ENCODE measurements at places on chromosomes 12 and 14. TPM values are rescaled to one million over a fixed set of nuclear protein-coding genes. Genes with fewer than 3 reads are reported as not detected.

GRCh38 chr12:107903341-107904061, 129.0 kb downstream of the ASCL4 start:
- no peak overlapping the region for H3K27ac ChIP-seq
- no peaks in the 10 kb centered on the region for H3K4me1 ChIP-seq
- H3K4me3 ChIP-seq, result peak overlapping the region; percentile 39
- H3K27me3 ChIP-seq, result peaks cover 26% of the 10 kb centered on the region

GRCh38 chr14:94052662-94053061, 26.5 kb downstream of the OTUB2 start:
- DNase-seq, result no peak
- no peak overlapping the region for H3K27ac ChIP-seq
- H3K4me1 ChIP-seq, result no peaks in the 10 kb centered on the region
- H3K27me3 ChIP-seq, result no peaks in the 10 kb centered on the region
- H3K36me3 ChIP-seq, result peaks cover 5% of the 10 kb centered on the region

KRT79 gene
- not detected for total RNA-seq

DNA sequence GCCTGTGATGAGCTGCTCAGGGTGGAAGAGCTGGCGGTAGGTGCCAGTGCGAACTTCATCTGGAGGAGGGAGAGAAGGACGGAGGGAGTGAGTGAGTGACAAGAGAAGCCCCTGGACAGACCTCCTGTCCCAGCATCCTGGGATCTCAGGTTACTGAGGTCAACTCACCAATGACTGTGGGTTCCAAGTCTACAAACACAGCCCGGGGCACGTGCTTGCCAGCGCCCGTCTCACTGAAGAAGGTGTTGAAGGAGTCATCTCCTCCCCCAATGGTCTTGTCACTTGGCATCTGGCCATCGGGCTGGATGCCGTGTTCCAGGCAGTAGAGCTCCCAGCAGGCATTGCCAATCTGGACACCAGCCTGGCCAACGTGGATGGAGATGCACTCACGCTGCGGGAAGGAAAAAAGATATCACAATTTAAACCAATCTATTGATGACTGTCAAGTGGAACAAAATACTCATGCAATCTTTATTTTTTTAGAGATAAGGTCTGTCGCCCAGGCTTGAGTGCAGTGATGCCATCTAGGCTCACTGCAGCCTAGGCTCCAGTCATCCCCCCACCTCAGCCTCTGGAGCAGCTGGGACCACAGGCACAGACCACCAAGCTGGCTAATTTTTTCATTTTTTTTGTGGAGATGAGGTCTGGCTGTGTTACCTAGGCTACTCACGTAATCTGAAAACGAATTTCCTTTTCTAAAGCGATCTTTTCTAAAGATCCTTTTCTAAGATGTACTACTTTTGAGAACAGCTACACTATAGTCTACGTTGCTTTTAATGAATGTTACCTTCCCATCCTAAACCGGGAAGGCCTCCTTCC, 1.7 kb downstream of the TUBA1B start:
- H3K27ac ChIP-seq, result peak overlapping the region; percentile 99
- peak overlapping the region; percentile 97 for H3K4me3 ChIP-seq
- H3K4me1 ChIP-seq, result peaks cover 14% of the 10 kb centered on the region
- peaks cover 14% of the 10 kb centered on the region for H3K36me3 ChIP-seq
- H3K27me3 ChIP-seq, result no peaks in the 10 kb centered on the region
- no peak for DNase-seq

- H3K4me3 ChIP-seq, result no peak overlapping the region
- no peaks in the 10 kb centered on the region for H3K36me3 ChIP-seq
- H3K27ac ChIP-seq, result peak overlapping the region; percentile 64
These were observed 27.2 kb downstream of the ARF6 start for GRCh38 chr14:49919825-49920659.

- peaks cover 38% of the 10 kb centered on the region for H3K4me1 ChIP-seq
- H3K27ac ChIP-seq, result no peak overlapping the region
- no peak for DNase-seq
- H3K36me3 ChIP-seq, result no peaks in the 10 kb centered on the region
- no peak overlapping the region for H3K4me3 ChIP-seq
These were observed 40.8 kb downstream of the CCDC88C start for GRCh38 chr14:91376547-91377477.

DNA sequence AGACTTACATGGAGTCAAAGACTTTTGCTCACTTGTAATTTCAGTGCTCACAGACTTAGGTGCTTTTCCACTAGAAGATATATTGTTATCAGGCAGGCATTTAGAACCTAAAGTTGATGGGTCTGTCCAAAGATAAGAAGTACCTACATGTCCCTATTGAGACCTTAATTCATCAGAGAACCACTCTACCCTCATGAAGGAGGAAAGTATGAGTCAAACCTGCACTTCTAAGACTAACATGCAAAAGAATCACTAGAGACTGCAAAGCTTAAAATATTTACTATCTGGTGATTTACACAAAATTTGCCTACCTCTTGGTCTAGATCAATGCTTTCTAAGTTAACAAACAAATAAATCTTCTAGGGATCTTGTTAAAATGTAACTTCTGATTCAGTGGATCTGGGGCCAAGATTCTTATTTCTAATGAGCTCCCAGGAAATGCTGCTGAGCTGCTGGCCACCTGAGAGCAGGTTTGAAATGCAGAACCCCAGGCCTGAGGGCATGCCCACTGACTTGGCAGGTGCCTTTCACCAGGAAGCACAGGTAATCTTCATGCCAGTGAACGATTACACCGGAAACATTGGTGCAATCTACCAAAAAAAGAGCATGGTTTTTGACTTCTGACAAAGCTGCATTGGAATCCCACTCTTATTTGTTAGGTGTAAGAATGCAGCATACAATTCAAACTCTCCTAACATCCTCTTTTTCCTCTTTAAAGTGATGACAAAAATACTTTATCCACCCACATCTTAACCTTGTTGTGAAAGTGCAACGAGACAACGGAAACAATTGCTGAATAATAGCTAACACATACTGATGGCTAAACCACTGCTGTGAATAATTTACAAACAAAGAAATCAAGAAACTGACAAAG, 214.2 kb downstream of the ADAMTS20 start:
- H3K27me3 ChIP-seq, result no peaks in the 10 kb centered on the region
- H3K4me3 ChIP-seq, result no peak overlapping the region
- peaks cover 19% of the 10 kb centered on the region for H3K4me1 ChIP-seq
- no peaks in the 10 kb centered on the region for H3K36me3 ChIP-seq

DNA sequence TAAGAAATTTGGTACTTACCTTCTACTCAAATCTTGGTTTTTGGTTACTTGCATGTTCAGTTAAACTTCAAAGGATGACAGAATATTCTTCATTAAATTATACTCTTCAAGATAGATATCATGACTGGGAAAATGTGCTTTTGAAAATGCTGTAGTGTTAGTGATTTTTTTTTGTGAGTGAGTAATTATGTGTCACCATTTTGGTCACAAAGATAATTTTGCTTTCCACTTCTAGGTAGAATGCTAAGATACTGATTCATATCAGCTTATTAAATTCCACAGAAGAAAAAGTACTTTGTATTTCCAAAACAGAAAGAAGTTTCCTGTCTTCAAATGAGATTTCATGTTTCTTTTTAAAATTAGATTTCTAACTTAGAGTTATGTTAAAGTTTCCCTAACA, 61.2 kb downstream of the ATXN7L3B start:
- no peaks in the 10 kb centered on the region for H3K27me3 ChIP-seq
- no peaks in the 10 kb centered on the region for H3K4me1 ChIP-seq
- H3K4me3 ChIP-seq, result no peak overlapping the region

- H3K4me3 ChIP-seq, result no peak overlapping the region
- H3K4me1 ChIP-seq, result no peaks in the 10 kb centered on the region
- no peak for DNase-seq
- H3K27ac ChIP-seq, result no peak overlapping the region
These were observed 39.9 kb downstream of the SLC25A47 start for GRCh38 chr14:100363053-100363452.

DNA sequence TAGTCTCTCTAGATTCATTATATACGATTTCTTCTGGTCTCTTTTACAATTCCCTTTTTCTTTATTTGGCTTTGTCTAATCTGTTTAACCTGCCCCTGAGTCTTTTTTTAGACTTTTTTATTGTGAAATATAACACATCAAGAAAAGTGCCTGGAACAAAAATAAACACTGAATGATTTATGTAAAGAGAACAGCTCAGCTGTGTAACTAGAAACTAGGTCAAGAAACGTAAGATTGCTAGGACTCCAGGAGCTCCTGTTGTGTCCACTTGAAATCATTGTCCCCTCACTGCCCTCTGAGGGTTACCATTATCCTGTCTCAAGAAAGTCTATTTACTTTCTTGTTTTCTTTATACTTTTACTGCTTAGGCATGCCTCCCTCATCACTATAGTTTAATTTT, 23.1 kb downstream of the EXD2 start:
- H3K27me3 ChIP-seq, result no peaks in the 10 kb centered on the region
- no peak overlapping the region for H3K4me3 ChIP-seq
- no peak for DNase-seq

RNFT2 gene
- 12.3 TPM for total RNA-seq

- no peak overlapping the region for H3K27ac ChIP-seq
- H3K4me3 ChIP-seq, result no peak overlapping the region
- no peaks in the 10 kb centered on the region for H3K4me1 ChIP-seq
- no peak for DNase-seq
These were observed 70.3 kb upstream of the STXBP6 start for GRCh38 chr14:25120261-25120660.

A2M gene
- 2.1 TPM for total RNA-seq

- no peaks in the 10 kb centered on the region for H3K27me3 ChIP-seq
- peaks cover 5% of the 10 kb centered on the region for H3K4me1 ChIP-seq
- no peak overlapping the region for H3K27ac ChIP-seq
- no peak overlapping the region for H3K4me3 ChIP-seq
These were observed 1.3 kb upstream of the FLVCR2 start for GRCh38 chr14:75577090-75577489.

GRCh38 chr12:31600252-31600651, 9.3 kb upstream of the DENND5B start:
- no peaks in the 10 kb centered on the region for H3K36me3 ChIP-seq
- no peak for DNase-seq
- no peaks in the 10 kb centered on the region for H3K27me3 ChIP-seq
- no peak overlapping the region for H3K4me3 ChIP-seq
- H3K4me1 ChIP-seq, result no peaks in the 10 kb centered on the region

GRCh38 chr12:68675101-68675842, 11.5 kb upstream of the NUP107 start:
- no peak overlapping the region for H3K4me3 ChIP-seq
- no peak for DNase-seq
- H3K4me1 ChIP-seq, result peaks cover 6% of the 10 kb centered on the region
- H3K27me3 ChIP-seq, result no peaks in the 10 kb centered on the region

CDCA3 gene
- 59.0 TPM for total RNA-seq

CBX5 gene
- total RNA-seq, result 130 TPM

KRT75 gene
- 0.15 TPM for total RNA-seq

NTS gene
- 1.5 TPM for total RNA-seq

KRT73 gene
- total RNA-seq, result not detected

DNA sequence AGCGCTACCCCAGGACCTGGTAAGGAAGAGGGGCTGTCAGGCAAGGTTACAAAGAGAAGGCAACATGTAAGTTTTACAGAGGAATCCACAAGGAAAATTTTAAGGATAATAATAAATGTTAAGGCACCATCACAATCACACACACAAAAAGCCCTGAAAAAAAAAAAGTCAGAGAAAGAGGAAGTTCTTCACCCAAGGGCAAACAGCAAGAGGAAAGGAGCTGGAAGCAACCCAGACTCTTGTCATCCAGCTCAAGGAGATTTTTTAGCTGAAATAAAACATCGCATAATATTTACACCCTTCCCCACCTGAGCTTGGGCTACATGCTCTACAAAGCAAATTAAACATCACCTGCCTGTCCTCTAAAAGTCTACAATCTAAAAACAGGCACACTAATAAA, 9.5 kb downstream of the SPTB start:
- no peaks in the 10 kb centered on the region for H3K4me1 ChIP-seq
- H3K27ac ChIP-seq, result no peak overlapping the region
- no peaks in the 10 kb centered on the region for H3K36me3 ChIP-seq

ASCL1 gene
- total RNA-seq, result not detected

KLRD1 gene
- total RNA-seq, result not detected

DNA sequence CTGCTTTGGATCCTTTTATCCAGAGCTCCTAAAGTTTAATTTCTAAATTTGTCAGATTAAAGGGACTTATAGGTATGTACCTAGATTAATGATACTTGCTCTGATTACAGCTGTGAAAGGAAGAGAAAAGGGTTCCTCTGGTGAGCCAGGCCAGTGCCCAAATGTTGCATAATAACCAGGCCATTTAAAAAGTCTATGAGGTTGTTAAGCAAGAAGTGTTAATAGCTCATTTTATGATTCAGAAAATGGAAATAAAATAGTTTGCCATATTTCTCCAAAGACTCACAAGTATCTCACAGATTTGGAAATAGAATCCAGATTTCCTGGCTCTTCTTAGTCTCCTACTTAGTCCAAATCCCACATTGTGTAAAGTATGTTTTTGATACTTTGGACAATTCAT, 67.6 kb downstream of the SLC38A6 start:
- no peaks in the 10 kb centered on the region for H3K27me3 ChIP-seq
- H3K27ac ChIP-seq, result no peak overlapping the region
- no peak for DNase-seq
- H3K4me1 ChIP-seq, result no peaks in the 10 kb centered on the region
- H3K36me3 ChIP-seq, result no peaks in the 10 kb centered on the region

CYP27B1 gene
- 4.0 TPM for total RNA-seq

GRCh38 chr14:101553931-101554330, 7.4 kb upstream of the DIO3 start:
- no peaks in the 10 kb centered on the region for H3K27me3 ChIP-seq
- H3K36me3 ChIP-seq, result no peaks in the 10 kb centered on the region
- no peak overlapping the region for H3K4me3 ChIP-seq
- H3K4me1 ChIP-seq, result no peaks in the 10 kb centered on the region

DNA sequence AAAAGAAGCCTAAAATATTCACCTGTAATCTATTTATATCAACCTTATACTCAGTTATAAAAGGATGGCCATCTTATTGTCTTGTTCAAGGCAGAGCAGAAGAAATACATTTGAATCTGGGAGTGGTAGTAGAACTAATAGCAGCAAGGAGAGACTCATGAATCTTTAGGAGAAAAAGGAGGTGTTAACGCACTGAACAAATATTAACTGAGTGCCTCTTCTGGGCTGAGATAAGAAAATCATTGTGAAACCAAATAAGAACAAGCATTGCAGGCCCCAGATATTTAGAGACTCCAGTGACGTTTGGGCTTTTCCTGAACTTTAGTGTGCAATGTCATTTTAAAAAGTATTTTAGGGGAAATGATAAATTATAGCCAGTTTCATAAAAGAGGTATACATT, 790.6 kb downstream of the DIO2 start:
- no peaks in the 10 kb centered on the region for H3K36me3 ChIP-seq
- DNase-seq, result no peak
- no peaks in the 10 kb centered on the region for H3K4me1 ChIP-seq
- no peak overlapping the region for H3K4me3 ChIP-seq

DNA sequence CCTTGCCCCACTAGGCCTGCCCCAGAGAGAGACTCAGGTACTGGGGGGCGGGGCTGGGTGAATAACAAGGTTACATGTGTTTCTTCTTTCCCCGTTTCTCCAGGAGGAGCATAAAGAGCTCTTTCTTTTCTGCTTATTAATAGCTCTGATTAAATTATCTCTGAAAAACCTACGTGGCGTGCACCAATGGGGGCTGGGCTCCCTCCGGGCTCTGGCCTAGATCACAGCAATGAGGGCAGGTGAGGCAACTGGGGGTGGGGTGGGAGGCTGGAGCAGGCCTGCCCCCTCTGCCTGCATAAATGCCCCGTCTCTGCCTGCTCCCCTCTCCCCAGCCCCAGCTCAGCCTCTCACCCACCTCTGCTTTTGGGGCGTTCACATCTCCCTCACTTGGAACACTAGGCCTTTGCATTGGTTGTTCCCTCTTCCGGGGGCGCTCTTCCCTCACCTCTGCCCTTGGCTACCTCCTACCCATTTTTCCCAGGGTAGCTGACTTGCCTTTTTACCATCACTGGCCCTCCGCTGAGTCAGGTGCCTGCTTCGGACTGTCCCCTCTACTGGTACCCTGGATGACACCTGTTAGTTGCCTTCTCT, 4.1 kb upstream of the FAM222A start:
- peaks cover 33% of the 10 kb centered on the region for H3K4me1 ChIP-seq
- H3K27me3 ChIP-seq, result no peaks in the 10 kb centered on the region
- no peaks in the 10 kb centered on the region for H3K36me3 ChIP-seq

Measured in Panc1 (cell line).